Mucosa of descending colon (tissue), 3 donors: ENCODE measurements at places on chromosomes 1 and 21. TPM values are rescaled to one million over a fixed set of nuclear protein-coding genes. Genes with fewer than 3 reads are reported as not detected.

Gene MPL
- total RNA-seq = 1.0 TPM

Gene PPFIA4
- total RNA-seq = 0.43 TPM

Gene ZNF687
- total RNA-seq = 22.6 TPM

Gene UBL4B
- not detected for total RNA-seq

Gene ABCA4
- not detected for total RNA-seq

Gene KIF14
- total RNA-seq = 0.81 TPM

Gene LTN1
- total RNA-seq = 32.7 TPM

Gene COL18A1
- 21.3 TPM for total RNA-seq

Gene FMO4
- 14.6 TPM for total RNA-seq

Gene ZNF593OS
- total RNA-seq = not detected

Gene LCE2A
- total RNA-seq = not detected

Gene SFN
- total RNA-seq = 191 TPM

Gene ALG14
- 5.9 TPM for total RNA-seq

Gene KRTAP21-2
- not detected for total RNA-seq

Gene TMPRSS2
- 283 TPM for total RNA-seq

Gene ICOSLG
- 8.5 TPM for total RNA-seq

Gene LENEP
- 0.76 TPM for total RNA-seq

Gene SLC45A1
- total RNA-seq = 0.55 TPM

Gene RIPPLY3
- not detected for total RNA-seq

Gene HYI
- 85.0 TPM for total RNA-seq

Gene LCK
- 5.9 TPM for total RNA-seq

Gene SPRR1A
- total RNA-seq = not detected

Gene RCC1
- 34.3 TPM for total RNA-seq

Gene CYP4X1
- total RNA-seq = 1.2 TPM

Gene BGLAP
- total RNA-seq = 2.4 TPM

Gene GUCA2A
- 1,254 TPM for total RNA-seq

Gene IGSF9
- total RNA-seq = 70.8 TPM

Gene TPTE
- total RNA-seq = not detected

Gene S100A2
- 1.9 TPM for total RNA-seq

Gene TTC22
- 51.6 TPM for total RNA-seq
